Hematopoietic multipotent progenitor cell treated with erythropoietin and hydrocortisone succinate and interleukin-3 and kit ligand, for 17 days (in vitro differentiated cells): ENCODE measurements at places on chromosomes 2 and 18.

GRCh38 chr2:86704459-86704971, 15.6 kb upstream of the RMND5A start:
- no peak for DNase-seq

GRCh38 chr2:218897394-218898108, 16.9 kb downstream of the WNT10A start:
- DNase-seq = no peak

- DNase-seq = no peak
Observed at GRCh38 chr18:73690222-73690621, 457.4 kb downstream of the FBXO15 start.

GRCh38 chr18:22987547-22988189, 54.5 kb downstream of the RBBP8 start:
- DNase-seq = no peak

- no peak for DNase-seq
Observed at GRCh38 chr2:98310010-98310409, 36.2 kb upstream of the CNGA3 start.

DNA sequence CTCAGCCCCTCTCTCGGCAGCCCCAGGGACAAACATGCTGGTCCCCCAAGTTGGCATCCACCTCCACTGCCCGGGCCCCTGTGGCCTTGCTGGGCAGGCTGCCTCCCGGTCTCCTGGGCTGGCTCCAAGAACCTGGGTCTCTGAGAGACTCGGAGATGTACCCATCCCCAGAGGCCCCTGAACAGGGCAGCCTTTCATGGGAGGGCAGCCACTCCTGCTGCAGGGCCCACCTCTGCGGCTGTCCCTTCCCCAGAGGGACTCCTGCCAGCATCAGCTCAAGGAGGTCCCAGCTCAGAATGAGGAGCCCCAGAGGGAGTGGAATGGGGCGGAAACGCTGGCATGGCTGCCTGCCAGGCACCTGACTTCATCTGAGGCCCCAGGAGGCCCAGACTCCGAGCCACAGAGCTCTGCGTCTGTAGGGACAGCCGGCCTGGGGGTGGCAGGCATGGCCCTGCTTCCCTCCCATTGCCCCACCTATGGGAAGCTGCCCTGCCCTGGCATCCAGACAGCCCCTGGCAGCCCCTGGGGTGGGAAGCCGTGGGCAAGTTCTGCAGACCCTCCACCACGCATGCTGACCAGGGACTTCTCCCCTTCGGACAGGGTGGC, 857 bp upstream of the CROCC2 start:
- no peak for DNase-seq

- DNase-seq = no peak
Observed at GRCh38 chr2:120486441-120486840, 140.5 kb downstream of the INHBB start.

DNA sequence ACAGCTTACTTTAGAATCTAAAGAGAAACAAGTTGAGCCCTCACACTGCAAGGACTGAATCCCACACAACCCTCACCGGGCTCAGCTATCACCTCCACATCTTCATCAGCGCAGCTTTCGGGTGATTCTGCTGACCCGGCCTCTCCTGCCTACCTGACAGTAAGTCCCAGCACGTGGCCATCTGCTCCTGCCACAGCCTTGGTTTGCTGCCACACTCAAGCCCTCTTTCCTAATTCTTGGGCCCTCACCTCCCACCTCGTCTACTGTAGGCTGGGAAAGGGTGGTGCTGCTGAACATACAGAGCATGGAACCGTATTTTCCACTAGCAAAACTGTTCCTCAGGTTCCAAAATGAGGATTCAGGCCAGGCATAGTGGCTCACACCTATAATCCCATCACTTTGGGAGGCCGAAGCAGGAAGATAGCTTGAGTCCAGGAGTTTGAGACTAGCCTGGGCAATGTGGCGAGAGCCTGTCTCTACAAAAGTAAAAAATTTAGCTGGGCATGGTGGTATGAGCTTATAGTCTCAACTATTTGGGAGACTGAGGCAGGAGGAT, 55.3 kb upstream of the HAAO start:
- no peak for DNase-seq

DNA sequence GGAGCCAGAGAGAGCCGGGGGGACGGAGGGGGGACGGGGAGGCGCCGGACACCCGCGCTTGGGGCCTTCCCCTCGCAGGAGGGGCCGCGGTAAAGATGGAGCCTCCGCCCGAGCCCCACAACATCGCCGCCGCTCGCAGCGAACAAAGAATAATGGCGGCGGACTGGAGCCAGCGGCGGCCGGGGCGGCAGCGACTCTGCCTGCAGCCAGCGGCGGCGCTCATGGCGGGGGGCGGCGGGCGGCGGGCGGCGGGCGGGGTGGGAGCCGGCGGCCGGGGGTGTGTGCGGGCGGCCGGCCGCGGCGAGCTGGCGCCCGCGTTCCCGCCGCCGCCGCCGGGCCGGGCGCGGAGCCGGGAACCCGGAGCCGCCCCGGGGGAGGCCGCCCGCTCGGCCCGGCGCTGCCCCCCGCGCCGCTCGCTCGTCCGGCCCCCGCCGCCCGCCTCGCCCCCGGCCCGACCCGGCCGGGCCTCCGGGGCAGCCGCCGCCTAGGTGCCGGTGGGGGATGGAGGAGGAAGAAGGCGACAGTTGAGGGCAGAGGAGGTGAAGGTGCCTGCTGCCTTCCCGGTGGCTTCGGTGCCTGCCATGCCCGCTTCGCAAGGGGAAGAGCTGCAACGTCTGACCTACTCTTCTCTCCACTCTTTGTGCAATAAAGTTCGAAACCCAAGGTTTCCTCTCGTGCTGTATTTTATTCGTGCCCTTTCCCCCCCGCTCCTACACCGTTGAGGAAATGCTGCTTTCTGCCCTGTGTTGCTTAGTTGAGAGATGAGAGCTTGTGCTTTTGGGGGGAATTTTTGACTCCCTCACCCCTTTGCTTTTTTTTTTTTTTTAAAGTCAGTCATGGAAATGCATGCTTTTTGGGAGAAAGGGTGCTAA, 634 bp downstream of the CREB1 start:
- DNase-seq = peak; percentile 72

- DNase-seq = no peak
Observed at GRCh38 chr2:187541086-187542085, 12.8 kb downstream of the TFPI start.

DNA sequence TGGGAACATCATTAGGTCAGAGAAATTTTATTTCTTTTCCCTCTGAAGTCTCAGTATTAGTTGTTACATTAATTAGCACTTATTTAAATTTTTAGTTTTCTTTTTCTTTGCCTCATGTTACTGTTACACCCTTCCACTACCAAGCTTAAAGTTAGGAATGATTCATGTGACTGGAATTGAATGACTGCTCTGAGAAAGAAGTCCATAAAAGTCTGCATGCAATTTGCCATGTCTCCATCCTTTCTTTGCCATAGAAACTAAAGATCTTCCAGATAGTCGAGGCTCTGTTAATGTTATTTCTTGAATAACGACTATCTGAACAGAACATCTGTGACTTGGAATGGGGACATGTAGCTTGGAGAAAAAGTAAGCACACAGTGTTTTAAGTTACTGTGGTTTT, 1269.8 kb upstream of the PIK3C3 start:
- no peak for DNase-seq

- no peak for DNase-seq
Observed at GRCh38 chr2:195824478-195824877, 167.5 kb downstream of the SLC39A10 start.

DNA sequence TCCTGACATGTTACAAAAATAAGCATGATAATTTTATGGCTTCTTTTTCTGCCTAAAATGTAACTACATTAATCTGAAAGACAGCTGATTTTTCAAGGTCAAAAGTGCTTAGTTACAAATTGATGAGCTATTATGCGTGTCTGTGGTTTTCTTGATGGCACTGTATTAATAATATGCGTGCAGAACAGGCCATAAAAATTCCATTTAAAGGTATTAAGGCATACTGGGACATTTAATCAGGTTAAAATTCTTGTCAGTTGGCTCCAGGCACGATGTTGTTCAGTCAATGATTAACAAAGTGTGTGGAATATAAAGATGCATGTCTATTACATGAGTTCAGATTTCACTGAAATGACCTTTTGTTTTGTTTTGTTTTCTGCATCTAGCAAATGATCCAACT, 420.1 kb upstream of the ZNF804A start:
- DNase-seq = no peak

DNA sequence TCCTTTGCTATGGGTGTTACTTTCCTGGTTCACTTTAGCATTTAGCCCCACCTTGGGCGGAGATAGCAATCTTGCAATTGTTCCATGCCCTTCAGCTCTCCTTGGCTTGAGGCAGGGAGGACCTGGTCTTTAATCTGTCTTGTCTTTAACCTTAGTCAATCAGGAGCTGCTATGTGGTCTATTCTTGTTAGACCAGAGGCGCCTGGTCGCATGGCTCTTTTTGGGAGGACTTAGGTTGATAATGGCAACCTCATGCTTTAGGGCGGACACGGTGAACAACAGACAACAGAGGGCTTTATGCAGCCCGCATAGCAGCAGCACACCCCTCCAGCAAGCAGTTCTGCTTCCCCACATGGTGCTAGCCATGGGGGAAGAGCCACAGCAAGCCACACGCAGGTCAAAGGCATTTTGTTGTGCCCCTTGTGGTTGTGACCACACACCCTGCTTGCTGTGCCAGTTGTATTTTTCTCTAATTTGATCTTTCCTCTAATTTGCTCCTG, 17.7 kb upstream of the ZDBF2 start:
- DNase-seq = no peak

DNA sequence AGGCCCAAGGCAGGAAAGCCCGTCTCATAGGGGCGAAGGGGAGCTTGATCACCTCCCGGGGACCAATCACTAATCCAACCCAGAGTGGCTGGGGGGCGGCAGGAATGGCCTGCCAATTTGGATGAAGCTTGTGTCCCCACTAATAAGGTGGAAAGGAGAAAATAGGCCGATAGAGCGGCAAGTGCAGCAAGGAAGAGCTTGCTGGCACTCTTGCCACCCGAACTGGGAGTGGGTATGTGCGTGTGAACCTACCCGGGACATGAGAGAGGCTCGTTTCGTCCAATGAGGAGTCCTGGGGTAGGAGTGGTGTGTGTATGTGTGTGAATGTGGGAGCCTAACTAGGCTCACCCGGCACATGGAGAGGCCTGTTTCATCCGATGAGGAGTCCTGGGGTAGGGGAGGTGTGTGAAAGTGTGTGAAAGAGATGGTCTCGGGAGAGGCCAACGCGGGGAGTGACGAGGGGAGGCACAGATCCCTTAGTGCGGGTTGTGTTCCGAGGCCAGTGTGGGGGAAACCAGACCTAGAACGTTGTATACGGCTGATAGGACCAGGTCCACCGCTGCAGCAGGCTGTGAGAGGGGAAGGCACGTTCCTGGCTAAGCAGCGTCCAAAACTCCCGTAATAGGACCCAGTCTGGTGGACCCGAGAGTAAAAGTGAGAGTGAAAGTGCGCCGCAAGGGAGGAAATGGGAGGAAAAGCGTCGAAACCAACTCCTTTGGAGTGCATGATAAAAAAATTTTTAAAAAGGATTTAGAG, 47.1 kb upstream of the SELENOI start:
- peak; percentile 35 for DNase-seq
